ENCODE measurements at places on chromosomes 11 and 22.

- no peak for DNase-seq
Observed at GRCh38 chr11:69352166-69352565, 58.2 kb downstream of the MYEOV start.

- DNase-seq, result no peak
Observed at GRCh38 chr11:133887692-133888332, 42.5 kb upstream of the SPATA19 start.

GRCh38 chr22:48301421-48301820 is 1526.3 kb downstream of the BRD1 start:
- DNase-seq, result no peak

- DNase-seq, result peak; percentile 27
Observed at GRCh38 chr22:36587289-36588154, 58.6 kb upstream of the EIF3D start.

DNA sequence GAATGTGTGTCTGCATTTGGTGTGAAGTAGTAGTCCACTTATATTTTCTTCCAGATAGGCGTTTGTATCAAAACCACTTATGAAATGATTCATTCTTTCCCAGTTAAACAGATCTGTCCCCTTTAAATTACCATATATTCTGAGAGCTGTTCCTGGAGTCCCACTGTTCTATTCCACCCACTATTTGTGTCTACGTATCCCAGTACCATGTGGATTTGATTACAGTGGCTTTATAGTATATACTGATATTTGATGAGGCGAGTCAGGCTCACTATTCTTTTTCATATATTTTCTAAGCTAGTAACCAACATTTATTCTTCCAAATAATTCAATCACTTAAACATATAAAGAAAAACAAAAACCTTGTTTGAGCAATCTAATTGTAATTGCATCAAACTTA is 81.9 kb upstream of the RASSF10 start:
- no peak for DNase-seq

- DNase-seq, result no peak
Observed at GRCh38 chr22:49497266-49497665, 330.4 kb downstream of the BRD1 start.

DNA sequence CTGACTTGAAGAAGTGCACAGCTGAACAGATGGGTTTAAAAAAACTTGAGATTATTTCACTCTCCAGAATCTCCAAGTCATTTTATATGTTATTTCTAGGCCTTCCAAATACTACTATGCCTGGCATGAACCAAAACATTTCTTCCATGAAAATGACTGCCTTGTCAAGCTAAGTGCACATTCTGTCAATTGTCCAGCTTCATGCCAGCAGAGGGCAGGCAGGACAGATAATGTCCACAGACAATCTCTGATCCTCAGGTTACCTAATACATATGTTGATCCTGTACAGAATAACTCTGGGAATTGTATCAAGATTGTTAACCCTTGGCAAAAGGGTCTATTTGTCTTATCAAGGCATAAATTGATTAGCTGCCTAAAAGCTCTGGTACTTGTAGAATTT is 229.5 kb downstream of the AASDHPPT start:
- no peak for DNase-seq

DNA sequence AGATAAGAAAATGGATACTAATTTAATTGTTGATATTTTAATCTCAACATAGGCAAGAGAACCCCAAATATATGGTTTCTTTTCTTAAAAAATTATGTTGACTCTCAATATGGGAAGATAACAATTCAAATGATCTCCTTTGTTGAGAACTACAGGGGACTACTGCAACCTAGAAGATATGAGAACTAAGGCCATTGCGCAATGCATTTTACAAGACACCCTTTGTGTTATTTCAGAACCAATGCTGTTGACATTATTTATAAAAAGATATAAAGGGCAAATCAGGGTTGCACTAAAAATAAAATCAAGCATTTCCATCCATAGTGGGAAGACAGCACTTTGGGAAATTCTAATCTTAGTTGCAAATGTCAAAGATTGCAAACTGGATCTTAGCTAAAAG is 322.3 kb downstream of the SOX6 start:
- no peak for DNase-seq

- DNase-seq, result no peak
Observed at GRCh38 chr22:39990686-39991085, 4.1 kb upstream of the FAM83F start.

DNA sequence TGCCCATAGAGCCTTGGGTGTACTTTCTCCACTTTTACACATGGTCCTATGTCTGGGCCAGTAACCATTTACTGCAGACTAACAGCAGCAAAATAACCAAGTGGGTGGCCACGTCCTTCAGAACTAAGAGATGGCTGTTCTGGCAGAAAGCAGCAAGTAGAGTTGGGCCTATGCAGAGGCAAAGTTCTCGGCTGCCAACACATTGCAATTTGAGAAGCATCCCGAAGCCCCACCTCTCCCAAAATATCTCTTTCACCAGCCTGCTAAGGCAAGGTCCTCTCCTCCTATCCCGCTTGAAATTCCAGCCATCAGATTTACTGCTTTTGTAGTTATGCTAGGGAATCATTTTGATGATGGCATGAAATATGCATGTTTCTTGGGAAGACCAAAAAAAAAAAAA is 118.5 kb upstream of the APOA1 start:
- no peak for DNase-seq

GRCh38 chr11:2591805-2592204 is 108.0 kb downstream of the KCNQ1OT1 start:
- DNase-seq, result no peak

DNA sequence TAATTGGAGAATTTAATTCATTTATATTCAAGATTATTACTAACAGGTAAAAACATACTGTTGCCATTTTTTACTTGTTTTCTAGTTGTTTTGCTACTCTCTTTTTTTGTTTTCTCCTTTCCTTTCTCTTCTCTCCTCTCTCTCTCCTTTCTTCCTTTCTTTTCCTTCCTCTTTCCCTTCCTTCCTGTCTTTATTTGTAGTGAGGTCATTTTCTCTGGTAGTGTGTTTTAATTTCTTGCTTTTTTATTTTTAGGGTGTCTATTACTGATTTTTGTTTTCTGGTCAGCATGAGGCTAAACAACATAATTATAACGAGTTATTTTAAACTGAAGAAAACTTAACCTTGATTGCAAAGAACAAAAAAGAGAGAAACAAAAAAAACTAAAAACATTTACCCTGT is 112.4 kb upstream of the SERPIND1 start:
- DNase-seq, result no peak

DNA sequence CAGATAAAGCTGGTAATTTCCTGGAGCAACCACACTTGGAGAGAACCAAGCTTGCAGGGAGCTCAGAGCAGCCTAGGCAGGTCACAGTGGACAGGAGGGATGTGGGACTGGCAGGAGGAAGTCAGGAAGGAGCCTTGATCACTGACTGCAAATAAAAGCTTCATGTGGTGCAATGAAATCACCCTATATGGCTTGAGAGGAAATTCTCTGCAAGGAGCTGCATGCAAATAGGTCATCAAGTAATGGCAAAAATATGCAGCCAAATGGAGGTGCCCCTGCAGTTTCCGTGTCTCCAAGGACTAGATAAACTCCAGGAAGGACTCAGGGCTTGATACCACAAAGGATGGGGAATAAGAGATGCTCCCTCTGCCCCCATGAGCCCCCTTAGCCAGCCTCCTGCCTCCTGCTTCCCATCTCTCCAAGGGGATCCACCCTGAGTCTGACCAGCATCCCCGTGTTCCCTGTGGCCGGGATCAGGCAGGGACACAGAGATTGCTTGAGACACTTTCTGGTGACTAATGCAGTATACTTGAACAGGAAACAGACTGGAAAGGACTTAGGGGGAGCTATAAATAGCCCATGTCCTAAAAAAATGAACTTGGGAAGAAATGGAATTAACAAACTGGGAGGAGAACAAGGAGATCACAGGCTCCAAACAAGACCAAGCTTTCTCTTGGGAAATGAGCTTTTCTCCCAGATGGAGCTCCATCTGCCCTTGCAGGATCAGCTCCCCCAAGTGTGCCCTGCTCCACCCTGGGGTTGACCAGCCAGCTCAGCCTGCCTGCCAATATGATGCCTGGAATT is 23.9 kb upstream of the MICAL2 start:
- peak; percentile 86 for DNase-seq

- no peak for DNase-seq
Observed at GRCh38 chr11:76172583-76172982, 33.7 kb downstream of the WNT11 start.

DNA sequence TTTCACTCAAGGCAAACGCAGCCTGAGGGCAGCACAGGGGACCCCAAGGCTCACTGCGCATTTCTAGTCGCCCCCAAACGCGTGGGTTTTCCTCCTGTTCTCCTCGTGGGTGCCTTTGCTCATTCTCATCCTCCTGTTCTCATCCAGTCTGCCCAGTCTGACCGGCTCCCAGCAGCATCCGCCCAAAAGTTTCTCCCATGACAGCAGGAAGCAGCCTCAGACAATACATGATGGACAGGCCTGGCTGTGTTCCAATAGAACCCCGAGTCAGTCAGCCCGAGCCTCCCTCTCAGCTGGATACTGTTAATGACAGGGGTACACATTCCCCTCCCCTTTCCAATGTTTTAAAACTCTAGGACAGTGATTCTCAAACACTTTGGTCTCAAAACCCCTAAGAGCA is 22.5 kb upstream of the KRTAP5-7 start:
- DNase-seq, result no peak

DNA sequence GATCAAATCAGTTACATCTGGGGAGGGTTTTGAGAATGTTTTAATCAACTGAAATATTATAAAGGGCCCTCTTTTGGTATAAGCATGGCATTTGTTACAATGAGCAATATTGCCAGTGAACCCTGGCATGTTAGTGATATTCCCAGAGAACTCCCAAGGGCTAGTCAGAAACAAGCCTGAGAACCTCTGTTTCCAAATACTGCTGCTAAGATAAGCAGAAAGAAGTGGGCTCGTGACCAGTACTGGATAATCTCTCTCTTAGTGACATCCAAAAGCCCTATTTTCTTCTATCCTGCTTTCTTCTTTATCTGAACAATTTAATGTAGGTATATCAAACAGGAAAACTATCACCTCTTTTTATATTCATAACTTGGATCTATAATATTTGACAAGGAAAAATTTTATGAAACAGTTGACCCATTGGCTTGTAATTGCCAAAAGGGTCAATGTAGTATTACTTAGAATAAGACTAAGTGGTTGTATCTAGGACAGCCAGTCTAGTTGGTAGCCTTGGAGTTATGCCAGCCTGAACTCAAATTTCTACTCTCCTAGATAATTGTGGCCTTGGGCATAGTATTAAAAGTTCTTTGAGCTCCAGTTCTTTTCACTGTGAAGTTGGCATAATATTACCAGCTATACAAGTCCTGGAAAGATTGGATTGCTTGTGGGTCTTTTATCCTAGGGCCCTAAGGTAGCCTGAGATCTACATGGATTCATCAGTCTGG is 15.7 kb downstream of the CAT start:
- no peak for DNase-seq

DNA sequence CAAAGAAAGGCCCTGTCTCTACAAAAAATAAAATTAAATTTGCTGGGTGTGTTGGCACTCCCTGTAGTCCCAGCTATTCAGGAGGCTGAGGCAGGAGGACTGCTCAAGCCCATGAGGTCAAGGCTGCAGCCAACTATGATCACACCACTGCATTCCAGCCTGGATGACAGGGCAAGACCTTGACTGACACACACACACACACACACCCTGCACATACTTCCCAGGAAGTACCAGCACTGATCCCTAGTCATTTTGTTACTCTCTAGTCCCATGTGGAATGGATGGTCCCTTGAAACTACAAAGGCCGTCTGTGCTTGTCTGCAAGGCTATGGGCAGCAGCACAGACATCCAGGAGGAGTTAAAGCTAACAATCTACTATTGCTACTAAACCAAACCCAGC is 59.7 kb upstream of the CYP2D6 start:
- DNase-seq, result no peak

DNA sequence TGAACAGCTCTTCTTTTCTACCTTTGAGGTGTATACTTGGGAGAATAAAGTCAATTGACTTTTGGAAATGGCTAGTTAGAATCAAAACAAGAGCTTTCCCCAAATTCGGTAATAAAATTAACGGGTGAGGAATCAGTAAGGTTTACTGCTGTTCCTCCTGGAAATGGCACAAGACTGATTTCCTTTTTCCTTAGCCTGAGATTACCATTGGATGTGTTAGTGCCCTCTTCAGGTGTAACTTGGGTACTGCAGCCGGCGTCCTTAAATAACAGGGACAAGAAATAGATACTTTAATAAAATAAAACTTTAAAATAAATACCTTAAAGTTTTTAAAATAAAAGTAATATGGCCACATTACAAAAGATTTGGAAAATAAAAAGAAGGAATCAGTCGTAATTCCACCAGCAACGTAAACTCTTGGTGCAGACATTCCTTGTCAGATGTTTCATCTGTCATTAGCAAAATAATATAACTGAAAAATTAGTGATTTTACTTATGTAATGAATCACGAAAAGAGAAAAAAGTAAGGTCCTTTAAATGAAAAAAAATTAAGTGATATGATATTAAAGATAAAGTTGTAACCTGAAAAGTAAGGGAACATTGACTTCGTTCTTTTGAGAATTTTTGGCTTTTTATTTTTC is 29.7 kb downstream of the ZFTA start:
- peak; percentile 49 for DNase-seq

DNA sequence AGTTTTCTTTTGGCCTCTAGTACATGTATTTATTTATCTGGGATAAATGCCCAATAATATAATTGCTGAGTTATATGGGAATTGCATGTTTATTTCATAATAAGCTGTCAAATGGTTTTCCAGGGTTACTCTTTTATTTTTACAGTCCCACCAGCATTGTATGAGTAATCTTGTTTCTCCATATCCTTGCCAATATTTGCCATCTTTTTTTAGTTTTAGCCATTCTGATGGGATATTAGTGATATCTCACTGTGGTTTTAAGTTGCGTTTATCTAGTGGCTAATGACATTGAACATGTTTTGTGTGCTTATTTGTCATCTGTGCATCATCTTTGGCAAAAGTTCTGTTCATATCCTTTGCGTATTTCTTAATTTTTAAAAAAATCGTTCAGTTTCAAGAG is 372.8 kb upstream of the CCDC179 start:
- peak; percentile 4 for DNase-seq

DNA sequence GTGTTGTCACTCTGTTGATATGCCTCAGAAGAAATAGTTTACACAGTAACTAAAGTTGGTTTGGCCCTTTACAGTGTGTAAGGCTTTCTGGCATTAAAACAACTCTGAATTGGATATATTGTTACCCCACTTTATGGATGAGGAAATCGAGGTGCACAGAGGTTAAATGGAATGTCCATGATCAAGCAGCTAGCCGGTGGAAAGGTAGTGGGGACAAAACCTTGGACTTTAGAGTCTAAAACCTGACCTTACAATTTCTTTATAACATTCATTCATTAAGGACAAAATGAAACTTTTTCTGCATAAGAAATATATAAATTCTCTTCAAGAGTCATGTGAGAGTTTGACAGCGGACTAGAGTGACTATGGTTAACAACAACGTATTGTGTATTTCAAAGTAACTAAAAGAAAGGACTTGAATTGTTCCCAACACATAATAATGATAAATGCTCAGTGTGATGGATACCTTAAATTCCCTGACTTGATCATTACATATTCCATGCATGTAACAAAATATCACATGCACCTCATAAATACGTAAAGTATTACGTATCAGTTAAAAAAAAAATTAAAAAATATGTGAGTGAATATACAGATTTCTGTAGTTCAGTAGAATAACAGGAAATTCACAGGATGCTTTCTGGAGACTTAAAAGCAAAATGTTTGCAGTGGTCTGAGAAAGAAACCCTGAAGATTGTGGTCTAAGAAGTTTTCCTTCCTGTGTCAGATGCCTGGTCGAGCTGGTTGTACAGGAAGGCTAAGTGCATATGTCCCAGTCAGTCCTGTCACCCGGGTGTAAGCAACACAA is 51.0 kb downstream of the TEAD1 start:
- no peak for DNase-seq

GRCh38 chr22:39405346-39406085 is 5.9 kb downstream of the TAB1 start:
- no peak for DNase-seq

- DNase-seq, result no peak
Observed at GRCh38 chr11:31477528-31478222, 31.7 kb downstream of the IMMP1L start.

Data from amniotic stem cell (primary cell).